ENCODE measurements at places on chromosomes 6 and 20.

DNA sequence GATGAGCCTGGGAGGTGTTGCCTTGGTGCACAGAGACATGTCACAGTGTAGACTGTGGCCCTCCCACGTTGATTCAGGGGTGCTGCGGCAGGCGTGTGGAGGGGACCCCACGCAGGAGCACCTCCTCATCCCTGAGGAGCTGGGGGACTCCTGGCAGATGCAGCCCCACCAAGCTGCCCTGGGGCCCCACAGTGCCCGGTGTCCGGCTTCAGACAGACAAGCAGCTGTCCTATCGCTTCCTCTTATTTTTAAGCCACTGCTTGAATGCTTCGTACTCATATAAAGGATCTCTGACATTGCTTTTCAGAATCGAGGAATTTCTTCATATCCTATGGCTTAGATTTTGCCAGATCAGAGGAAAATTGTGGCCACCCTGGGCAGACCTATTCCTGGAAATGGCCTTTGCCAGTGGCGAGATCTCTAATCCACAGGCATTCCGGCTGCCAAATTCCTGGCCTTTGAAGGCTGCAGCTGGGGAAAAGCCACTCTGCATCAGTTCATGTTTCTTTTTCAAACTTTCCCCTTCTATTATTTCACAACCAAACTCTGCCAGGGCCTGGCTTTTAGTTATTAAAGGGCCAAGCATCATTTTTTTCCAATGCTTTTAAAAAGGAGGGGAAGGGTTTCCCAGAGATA is 337.0 kb downstream of the THBS2 start:
- DNase-seq = no peak

GRCh38 chr6:144106206-144106605 is 10.8 kb upstream of the SF3B5 start:
- no peak for DNase-seq

DNA sequence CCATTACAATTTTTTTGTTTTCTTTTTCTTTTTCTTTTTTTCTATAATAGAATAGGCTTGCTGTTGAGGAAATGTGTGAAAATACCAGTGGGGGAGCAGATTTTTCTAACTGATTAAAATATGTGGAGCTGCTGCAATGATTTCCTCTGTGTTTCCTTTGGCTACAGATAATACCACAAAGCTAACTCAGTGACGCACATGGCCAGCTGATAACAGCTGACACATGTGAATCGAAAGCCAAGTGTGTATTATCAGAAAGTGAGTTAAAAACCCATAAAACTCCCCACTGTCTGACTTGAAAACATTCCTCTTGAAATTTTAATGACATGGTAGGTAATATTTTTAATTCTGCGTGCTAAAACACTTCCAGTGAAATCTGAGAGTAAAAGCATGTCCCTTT is 70.8 kb upstream of the AHI1 start:
- DNase-seq = peak; percentile 28

DNA sequence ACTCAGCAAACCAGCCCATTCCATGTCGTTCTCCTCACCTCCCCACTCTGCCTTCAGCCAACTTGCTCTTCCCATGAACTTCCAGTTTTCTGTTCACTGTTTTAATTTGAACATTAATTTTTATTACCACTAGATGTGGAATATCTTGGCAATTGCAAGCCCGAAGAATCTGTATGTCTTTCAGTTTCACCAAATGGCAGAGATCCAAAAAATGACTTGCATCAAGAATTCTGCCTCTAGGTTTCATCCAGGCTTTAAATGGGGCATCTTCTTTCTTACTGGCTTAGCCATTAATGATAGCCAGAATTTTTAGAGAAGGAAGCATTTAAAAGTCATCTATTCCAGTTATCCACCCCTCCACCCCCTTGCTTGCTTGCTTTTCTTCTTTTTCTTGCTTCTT is 39.0 kb downstream of the CAP2 start:
- no peak for DNase-seq

DNA sequence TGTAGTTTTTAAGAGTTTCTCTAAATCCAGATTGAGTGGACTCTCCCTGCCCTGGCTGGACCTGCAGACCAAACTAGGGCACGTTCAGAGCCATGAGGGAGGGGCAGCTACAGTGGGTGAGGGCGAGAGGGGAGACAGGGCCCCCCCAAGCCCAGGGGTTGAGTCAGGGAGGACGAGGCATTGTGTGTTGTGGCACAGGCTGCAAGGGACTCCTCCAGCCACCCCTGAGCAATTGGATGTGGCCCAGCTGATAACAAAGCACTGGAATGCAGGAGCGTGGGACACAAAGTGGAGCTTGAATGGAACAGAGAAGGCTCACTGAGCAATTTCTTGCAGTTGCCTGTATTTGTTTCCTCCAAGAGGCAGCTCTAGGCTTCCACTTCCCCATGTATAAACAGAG is 43.5 kb upstream of the MYL9 start:
- no peak for DNase-seq

- no peak for DNase-seq
Measured at GRCh38 chr6:39476670-39477069, 154.2 kb upstream of the KCNK16 start.

GRCh38 chr6:33198159-33198852 is 2.2 kb downstream of the RXRB start:
- DNase-seq = no peak

- DNase-seq = no peak
Measured at GRCh38 chr6:33944686-33945411, 141.0 kb upstream of the MLN start.

DNA sequence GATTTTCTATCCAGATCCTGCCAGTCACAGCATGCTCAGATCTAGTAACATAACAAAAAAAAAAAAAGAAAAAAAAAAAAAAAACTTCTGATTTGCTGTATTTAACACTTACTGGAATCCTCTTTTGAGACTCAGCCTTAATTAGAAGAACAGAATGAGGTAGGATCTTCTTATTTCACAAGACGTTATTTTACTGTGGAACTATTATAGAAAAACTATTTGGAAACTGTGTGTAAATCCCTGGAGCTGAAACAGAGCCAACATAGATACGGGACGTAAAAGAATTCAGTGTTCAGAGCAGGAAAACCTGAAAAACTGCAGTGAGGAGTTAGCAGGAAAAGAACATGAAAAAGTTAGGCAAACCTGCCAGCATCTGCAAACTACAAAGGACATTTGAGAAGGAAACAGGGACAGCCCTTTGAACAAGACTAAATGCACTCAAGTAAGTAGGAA is 3.4 kb upstream of the ZNF217 start:
- no peak for DNase-seq

GRCh38 chr6:78379982-78380381 is 487.4 kb upstream of the IRAK1BP1 start:
- DNase-seq = no peak

Data from stimulated activated CD4-positive, alpha-beta T cell treated with anti-CD3 and anti-CD28 coated beads, Interleukin-4, amount 100 ng/mL, for 24 hours (primary cell).